HT-29 (cell line): ENCODE measurements at places on chromosomes 7 and 10. TPM values are rescaled to one million over a fixed set of nuclear protein-coding genes. Genes with fewer than 3 reads are reported as not detected.

DNA sequence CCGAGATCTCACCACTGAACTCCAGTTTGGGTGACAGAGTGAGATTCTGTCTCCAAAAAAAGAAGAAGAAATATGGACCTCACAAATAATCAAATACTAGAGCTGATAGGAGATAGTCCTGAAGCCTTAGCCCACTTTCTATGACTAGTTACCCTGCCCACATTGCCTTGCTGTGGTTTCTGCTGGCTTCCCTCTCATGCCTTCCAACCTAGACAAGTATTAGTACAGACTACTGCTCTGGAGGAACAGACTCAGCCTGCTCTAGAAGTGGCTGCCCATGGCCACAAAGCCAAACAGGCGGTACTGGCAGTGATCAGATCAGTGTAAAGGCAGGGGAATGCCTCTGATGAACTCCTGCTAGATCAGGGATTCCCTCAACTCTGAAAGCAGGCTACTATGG, 89.7 kb upstream of the PRKAR2B start:
- no peak for DNase-seq

DNA sequence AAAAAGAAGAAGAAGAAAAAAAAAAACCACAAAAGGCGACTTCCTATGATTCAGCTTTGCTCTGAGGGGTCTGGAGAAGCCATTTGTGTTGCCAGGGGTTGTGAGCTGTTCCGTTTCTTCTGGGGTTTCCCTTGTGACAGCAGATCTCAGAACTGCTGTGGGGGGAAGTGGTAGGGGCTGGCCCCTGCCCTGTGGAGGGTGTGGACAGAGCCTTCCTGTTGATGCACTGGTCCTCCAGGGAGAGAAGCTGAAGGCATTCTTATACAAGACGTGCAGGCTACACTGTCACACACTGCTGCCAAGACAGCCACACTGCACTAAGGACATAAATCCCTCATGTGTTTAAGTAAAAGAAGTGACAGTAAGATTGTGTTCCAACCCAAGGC, 17.3 kb upstream of the CSGALNACT2 start:
- DNase-seq: no peak

DNA sequence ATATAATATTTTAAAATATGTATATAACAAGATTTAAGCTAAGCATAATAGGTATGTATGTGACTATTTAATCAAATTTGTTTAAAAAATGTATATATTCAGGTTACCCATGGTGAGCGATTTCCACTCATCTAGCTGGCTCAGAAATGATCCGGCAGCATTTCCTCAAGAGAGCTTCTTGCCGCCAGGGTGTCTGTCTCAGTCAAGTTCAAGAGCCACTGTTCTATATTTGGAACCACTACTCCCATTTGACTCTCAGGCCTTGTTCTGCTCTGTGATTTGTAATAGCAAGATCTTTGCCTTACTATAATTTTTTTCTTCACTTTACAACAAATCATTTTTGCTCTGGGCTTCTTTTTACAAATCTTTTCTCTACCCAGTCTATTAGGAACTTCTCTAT, 48.7 kb upstream of the CNTNAP2 start:
- no peak for DNase-seq

The OR2A5 gene
- total RNA-seq: not detected in 2 replicates

The LRGUK gene
- 0.03 TPM in 1 of 2 replicates, not detected in the other for total RNA-seq

- DNase-seq: no peak
Measured at GRCh38 chr7:138834583-138834982, 36.6 kb upstream of the ATP6V0A4 start.

- DNase-seq: no peak
Measured at GRCh38 chr7:89966067-89966664, 188.1 kb upstream of the STEAP1 start.

The GJD4 gene
- not detected in 2 replicates for total RNA-seq

DNA sequence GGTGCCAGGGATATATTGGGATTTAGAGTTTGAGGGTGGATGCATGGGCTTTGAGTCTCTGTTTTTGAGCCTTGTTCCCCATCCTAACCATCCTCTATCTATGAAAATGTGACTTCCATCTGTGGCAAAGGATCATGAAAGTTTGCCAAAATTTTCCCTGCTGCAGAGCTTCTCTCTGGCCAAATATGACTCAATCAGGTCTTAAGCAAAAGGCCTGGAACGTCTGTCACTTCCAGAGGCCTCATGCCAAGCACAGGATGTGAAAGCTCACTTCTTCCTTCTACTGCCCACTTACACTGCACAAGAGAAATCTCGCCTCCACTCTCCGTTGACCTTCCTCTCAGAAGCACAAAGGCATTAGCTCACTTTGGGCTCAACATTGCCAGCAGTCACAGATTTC, 696.9 kb upstream of the NRP1 start:
- no peak for DNase-seq

GRCh38 chr7:72267291-72267800, 144.8 kb downstream of the CALN1 start:
- no peak for DNase-seq

GRCh38 chr10:14624600-14624999, 150.1 kb downstream of the FAM107B start:
- peak; percentile 15 for DNase-seq

The OR2A42 gene
- total RNA-seq: not detected in 2 replicates

- no peak for DNase-seq
Measured at GRCh38 chr7:26307226-26307625, 15.6 kb downstream of the SNX10 start.

- DNase-seq: no peak
Measured at GRCh38 chr10:19756919-19757318, 59.3 kb upstream of the PLXDC2 start.

DNA sequence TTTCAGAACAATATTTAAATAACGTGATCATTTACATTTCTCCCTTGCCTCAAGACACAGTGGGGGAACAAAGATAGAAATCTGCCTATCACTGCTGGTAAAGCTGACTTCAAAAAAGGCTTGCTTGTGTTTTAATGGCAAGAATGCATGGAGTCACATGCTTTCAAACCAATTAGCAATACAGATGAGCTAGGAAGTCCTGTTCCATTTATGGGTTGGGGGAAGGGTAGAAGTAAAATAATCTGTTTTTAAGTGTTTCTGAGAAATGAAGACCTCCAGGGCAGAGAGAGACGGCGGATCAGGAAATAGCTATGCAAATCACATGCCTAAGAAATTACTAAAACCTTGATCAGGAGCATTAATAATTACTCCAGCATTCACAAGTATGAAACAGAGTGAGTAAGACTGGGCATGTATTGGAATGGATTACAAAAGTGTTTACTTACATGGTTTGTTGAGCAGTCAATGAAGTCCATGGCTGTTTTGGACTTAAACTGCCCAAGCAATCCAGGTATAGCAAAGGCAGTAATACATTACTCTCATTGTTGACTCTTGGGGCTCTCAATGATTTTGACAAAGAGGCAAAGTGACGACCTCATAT, 142.0 kb downstream of the ARID5B start:
- no peak for DNase-seq

DNA sequence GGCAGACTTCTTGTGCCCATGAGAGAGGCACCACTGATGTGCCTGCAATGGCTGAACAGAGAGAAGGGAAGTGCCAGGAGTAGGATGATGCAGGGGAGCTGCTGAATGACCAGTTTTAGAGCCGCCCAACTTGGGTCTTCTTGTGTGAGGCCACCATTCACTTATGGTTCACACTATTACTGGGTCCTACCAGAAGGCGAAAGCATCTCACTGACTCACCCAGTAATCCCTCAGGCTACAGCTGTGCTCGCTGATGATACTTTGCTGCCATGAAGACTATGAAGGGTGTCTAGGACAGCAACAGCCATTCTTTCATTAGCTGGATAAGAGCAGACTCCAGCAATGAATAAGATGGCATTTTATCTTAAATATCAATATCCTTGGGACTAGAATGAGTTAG, 47.6 kb downstream of the PLXNA4 start:
- DNase-seq: no peak

DNA sequence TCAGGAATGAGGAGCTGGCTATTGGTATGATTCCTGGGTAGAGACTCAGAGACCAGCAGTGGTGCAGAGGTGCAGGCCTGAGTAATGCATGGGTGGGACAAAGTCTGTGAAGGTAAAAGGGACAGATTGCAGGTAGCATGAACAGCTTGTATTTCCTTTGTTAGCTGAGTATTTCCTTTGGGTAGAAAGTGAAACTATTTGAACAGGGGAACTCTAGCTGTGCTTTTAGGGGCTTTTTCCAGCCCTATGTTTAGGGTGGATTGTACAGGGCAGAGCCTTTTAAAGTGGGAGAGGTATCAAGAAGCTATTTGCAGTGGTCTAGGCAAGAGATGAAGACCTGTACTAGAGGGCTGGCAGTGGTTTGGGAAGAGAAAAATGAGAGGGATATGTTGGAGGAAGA, 739.9 kb downstream of the REEP3 start:
- no peak for DNase-seq

The TAF3 gene
- 2.3 and 2.5 TPM in 2 replicates for total RNA-seq

The ENTPD7 gene
- total RNA-seq: 8.5 and 8.9 TPM in 2 replicates

DNA sequence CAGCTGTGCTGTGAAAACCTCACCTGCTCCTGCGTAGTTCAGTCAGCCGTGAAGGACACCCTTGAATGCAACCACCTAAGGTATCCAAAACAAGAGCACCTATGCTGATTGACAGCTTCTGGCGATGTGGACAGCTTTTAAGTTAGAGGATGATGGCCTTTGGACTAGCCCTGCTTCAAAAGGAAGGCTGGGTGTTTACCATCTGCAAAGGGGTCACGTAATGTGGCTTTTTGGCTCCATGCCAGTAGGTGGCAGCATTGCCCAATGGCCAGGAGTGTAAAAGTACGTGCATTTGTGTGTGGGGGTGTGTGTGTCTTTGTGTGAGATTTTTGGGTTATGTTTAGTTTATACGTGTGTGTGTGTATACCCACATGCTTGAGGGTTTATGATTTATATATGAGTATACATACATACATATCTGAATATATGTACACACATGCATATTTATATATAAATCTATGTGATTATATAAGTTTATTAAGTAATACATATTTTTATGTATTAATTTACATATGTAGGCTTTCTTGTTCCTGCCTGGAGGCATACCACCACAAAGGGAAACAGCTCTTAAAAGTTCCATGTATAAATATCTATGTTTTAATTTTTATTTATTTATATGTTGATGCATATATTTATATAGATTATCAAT, 236.3 kb upstream of the ANKRD30A start:
- DNase-seq: peak; percentile 63

The MYL10 gene
- total RNA-seq: not detected in 2 replicates

The CPN1 gene
- total RNA-seq: not detected in 2 replicates

DNA sequence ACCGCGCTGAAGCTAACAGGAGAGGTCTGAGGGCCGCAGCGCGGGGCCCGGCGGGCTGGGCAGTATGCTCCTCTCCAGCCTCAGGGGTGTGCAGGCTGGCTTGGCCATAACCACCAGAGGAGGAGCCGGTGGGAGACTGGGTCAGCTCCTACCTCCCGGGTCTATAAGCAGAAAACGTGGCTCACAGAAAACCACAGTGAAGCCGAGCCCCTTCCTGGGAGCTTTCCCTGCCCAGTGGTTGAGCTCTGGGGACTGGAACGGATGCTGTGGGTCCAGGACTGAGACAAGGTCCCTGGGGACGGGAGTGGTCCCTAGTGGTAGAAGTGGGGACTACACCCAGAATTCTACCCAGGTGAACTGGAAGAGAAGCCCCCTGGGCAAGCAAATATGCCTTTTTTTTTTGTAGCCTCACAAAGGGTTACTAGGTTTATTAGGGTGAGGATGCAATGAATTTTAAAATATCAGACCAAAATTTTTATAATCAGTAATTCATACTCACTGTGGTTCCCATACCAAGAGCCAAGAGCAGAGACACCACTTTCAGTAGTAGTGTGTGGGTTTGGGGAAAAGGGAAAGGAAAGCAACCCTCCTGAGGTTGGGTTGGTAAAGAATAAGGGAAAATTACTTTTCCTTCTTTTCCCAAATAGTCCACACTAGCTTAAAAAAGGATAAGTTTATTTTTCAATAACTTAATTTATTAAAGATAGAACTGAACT, 67.9 kb upstream of the PRKCQ start:
- peak; percentile 66 for DNase-seq

The CASD1 gene
- 4.8 and 5.8 TPM in 2 replicates for total RNA-seq

The GRID2IP gene
- total RNA-seq: not detected in 2 replicates

DNA sequence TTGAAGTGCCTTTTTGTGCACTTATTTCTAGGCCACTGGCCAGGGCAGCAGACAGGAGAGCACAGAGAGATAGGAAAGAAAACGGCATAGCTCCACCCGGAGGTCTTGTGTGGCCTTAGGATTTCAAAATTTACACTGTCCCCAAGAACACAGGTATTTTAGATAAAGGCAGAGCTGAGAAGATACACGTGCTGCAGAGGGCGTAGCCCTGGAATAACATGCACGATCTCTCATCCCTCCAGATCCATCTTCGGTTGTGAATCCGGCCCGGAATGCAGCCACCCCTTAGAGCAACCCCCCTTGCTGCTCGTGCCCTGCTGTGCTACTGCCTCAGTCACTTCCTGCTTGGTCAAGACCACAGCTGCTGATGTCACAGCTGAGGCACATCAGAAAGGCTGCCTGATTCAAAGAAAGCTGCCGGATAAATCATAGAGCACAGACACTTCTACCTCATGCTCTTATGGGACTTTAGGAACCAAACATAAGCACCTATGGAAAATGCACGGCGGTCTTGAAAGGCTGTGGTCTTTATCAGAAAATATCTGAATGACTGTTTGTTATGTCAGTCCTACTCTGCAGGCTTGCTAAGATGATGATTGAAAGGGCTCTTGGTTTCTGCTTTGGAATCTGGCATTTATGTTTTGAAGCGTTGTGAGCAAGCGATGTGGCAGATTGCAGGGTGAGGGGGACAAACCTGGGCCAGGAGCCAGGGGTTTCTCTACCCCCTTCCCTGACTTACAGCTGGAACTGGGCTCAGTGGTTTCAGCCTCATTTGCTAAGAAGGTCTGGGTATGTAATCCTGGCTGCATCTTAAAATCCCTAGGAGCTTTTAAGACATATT, 152.0 kb downstream of the SVIL start:
- DNase-seq: no peak

The PNLIPRP3 gene
- total RNA-seq: not detected in 2 replicates

The CYP3A4 gene
- total RNA-seq: not detected in 2 replicates

- no peak for DNase-seq
Measured at GRCh38 chr7:2474813-2475677, 1.2 kb downstream of the GRIFIN start.

DNA sequence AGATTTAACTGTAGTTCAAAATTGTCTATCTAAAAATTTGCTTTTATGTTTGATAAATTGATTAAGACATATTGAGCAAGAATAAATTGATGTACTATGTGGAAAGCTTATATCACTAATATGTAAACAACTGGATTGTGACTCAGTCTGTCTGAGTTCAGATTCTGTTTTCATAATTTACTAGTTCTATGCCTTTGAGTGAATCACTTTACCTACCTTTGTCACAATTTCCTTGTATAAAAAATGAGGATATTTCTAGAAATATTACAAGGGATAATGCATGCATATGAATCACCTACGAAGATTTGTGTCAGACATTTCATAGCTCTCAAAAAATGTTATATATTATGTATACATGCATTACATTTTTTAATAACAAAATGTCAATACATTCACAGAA, 245.1 kb upstream of the ZWINT start:
- DNase-seq: no peak

The PIP gene
- total RNA-seq: not detected in 2 replicates
